ENCODE measurements at places on chromosomes 3 and 15.

DNA sequence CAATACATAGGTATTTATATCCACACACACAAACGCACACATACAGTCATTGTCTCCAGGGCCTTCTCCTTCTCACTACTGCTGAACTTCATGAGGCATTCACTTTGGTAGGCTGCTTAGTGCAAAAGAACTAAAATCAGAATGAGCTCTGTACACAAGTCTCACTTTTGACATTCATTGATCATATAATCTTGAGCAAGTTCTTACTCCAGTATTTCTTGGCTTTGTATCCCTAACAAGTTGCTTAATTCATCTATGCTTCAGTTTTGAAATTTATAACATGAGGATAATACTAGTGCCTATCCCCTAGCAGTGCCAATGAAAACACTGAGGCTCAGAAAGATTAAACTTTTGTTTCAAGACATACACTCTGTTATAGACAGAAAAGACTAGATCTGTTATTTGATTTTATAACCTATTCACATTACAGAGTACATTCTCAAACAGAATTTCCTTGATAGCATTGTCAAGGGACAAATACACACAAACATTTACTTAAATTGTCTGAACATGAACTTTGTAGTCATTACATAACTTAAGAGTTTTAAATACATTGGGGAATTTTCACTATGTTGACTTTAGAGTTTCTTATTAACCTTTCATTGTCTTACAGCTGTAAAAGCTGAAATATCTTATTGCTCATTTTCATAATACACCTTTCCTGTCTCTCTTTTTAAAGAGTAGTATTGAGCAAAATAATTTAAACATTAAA lies 55.0 kb upstream of the SI start:
- DNase-seq, result no peak

GRCh38 chr15:64934023-64934422 lies 22.3 kb downstream of the ANKDD1A start:
- no peak for DNase-seq

- no peak for DNase-seq
Observed at GRCh38 chr15:84761607-84762131, 13.3 kb downstream of the ZNF592 start.

DNA sequence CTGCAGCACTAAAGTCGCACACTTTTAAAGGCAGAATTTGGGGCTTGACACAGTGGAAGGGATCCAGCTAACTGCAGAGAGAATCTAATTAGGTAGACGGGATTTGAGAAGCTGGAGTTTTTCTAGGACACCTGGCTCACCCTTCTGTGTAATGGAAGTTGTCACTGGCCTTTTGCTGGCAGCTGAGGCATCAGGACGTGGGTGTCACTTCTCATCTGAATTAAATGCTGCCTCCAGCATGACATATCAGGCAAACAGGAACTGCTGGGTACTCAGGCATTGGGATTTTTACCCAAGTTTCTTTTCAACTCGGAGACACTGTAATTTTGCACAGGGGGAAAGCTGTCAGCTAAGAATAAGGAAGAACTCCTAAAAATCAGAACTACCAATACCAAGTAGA lies 861.9 kb upstream of the ARPP21 start:
- DNase-seq, result no peak

GRCh38 chr3:67947808-67948508 lies 293.5 kb upstream of the SUCLG2 start:
- DNase-seq, result no peak

DNA sequence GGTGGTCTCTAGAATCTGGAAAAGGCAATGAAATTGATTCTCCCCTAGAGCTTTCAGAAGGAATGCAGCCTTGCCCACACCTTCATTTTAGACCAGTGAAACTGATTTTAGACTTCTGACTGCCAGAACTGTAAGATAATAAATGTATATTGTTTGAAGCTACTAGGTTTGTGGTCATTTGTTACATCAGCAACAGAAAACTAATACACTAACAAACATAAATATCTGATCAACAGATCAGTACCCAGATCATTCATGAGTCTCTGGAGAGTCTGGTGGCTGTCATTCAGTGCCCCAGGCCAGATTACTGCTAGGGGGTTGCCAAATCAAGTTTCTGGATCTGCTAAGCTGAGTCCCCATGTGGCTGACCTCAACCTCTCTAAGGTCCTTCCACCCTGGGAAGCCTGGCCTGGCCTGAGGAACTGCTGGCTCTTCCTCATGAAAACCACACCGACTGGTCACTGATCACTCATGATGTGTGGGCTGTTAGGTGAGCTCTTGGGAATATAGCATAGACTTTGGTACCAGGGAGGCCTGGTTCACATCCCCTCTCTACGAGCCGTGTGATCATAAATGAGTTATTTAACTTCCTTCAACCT lies 11.1 kb upstream of the LACTB start:
- DNase-seq, result no peak

Measured in pancreas (tissue), 10 donors.